Epithelial cell of proximal tubule (primary cell): ENCODE measurements at places on chromosomes 16 and 17.

- DNase-seq: no peak
These were observed 7.6 kb downstream of the MRM1 start for GRCh38 chr17:36608794-36609497.

GRCh38 chr17:50345432-50346312 lies at the start of gene XYLT2:
Gene XYLT2, plus strand, starts transcription at chr17:50346126. Its CDS starts 15 bp downstream, at chr17:50346141.
- no peak for DNase-seq

DNA sequence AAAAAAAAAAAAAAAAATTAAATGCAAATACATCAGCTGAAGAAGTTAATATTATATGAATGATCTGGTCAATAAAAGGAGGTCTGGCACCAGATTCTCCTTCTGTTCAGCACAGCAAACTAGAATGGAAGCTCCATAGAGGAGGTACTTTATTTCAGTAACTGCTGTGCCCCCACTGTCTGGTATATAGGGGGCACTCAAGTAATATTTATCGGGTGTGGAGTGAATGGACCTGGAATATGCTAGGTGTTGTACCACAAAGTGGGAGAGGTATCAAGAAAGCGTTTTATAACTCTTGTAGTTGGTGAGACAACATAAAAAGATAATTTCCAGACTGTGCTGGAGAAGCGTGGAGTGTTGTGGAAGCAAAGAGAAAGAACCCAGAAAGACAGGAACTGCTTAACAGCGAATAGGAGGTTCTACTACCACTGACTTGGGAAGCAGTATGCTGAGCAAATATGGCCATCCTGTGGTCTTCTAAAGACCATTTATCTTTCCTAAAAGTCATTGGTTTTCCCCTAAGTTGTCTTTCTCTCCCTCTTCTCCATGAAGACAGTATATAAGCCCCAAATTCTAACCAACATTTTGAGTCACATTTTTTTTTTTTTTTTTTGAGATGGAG lies 12.2 kb upstream of the PRKCA start:
- DNase-seq: no peak

DNA sequence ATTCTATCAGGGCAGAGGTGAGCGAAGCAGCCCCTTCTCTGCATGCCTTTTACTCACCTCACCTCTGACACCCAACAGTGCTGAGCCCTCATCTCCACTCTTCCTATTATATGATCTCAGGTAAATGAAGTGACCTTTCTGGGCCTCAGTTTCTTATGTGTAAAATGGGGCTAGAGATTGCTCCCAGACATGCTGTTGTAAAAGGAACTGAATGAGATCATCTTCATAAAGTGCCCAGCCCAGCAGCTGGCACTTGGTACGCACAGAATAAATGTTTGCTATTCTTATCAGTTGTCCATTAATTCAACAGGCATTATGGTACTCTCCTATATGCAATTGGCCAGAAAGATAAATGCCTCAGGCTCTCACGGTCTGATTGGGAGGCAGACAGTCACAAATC lies 4.5 kb upstream of the GALK1 start:
- DNase-seq: no peak

GRCh38 chr17:27895940-27896535 lies 2.9 kb upstream of the LYRM9 start:
- DNase-seq: no peak

- DNase-seq: no peak
These were observed 641.3 kb downstream of the KCNJ2 start for GRCh38 chr17:70810609-70811008.

- no peak for DNase-seq
These were observed 802 bp upstream of the TOB1 start for GRCh38 chr17:50866950-50867362.

GRCh38 chr17:42997390-42997983 lies 732 bp upstream of the RPL27 start:
- no peak for DNase-seq

GRCh38 chr16:81473969-81474959 lies 29.7 kb downstream of the CMIP start:
- no peak for DNase-seq

- no peak for DNase-seq
These were observed 22.3 kb downstream of the PGS1 start for GRCh38 chr17:78400581-78401240.

GRCh38 chr17:81870131-81870980 lies 781 bp downstream of the ARHGDIA start:
- no peak for DNase-seq

GRCh38 chr17:77036841-77037381 lies 103.9 kb upstream of the SEC14L1 start:
- no peak for DNase-seq

- DNase-seq: no peak
These were observed 22.4 kb downstream of the NXPH3 start for GRCh38 chr17:49597928-49598655.

DNA sequence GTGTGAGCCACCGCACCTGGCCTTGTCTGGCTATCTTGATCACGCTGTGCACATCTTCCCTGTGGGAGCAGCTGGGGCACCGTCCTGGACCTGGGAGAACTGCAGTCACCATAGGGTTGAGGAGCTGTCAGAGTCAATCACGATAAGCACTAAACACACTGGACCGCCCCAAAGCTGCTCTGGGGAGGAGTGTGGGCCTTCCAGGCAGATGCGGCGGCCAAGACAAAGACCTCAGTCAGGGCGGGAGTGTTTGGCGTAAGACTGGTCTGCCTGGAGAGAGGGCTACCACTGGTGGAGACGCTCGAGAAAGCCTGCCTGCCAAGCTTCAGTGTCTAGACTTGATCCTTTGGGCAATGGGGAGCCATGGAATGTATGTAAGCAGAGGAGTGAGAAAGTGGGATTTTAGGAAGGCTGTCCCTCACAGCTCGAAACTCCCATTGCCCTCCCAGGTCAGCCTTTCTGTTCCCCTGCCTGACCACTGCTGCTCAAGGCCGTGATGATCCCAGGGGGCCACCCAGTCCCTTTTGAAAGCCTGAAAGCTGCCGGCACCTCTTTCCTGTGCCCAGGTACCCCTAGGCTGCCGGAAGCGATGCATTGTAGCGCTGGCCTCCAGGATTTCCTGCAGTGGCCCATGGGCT lies 29.3 kb upstream of the CIBAR2 start:
- no peak for DNase-seq

DNA sequence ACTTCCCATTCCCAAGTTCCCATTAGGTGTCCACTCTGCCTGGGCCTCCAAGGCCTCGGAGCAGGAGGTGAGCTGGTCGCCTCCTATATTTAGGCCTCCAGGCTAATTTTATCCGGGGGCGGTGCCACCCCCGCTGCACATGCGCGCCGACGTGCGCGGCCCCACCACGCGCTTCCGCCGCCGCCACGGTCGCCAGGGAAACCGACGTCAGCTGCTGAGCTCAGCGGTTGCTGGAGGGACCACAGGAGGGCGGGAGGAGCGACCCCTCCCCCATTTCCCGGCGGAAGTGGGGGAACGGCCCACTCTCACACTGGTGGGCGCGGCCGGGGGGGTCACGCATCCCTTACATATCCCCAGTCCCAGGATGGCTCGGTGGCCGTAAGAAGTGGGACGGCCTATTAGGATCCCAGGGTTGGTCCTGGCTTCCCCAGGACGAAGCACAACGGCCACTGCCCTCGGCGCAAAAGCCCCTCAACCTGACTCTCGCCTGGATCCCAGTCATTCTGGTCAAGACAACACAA lies 1.0 kb downstream of the PER1 start:
- no peak for DNase-seq

GRCh38 chr17:42310787-42311215 lies 22.5 kb downstream of the STAT5A start:
- DNase-seq: no peak

DNA sequence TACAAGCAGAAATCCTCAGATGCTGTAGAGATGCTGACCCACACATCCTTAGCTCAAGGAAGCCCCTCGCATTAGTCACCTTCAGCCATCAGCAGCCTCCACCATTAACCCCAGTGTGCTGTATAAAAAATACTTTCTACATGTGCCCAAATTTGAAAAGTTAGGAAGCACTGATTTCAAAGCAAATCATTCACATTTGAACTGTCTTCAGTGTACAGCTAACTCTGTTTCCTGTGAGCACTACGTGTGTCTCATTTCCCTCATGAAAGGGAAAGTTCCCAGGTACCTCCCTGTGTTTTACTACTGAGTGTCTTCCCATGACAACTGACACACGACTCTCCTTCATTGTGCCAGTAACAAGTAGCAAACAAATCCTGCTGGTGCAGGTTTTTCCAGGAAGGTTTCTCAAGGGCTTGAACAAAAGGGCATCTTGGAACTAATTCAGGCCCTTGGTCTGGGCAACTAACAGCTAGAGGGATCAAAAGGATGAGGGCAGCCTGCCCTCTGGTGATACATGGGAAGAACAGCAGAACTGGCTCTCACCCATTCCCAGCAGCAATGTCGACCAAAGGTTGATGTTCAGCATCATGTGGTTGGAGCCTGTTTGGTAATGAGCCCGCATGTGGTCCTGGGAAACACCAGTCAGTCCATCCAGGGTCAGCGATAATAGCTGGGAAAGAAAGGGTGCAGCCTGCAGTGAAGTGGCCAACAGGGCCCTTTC lies 4.0 kb downstream of the SLC35B1 start:
- peak; percentile 46 for DNase-seq

GRCh38 chr17:70476368-70476767 lies 307.0 kb downstream of the KCNJ2 start:
- DNase-seq: no peak

DNA sequence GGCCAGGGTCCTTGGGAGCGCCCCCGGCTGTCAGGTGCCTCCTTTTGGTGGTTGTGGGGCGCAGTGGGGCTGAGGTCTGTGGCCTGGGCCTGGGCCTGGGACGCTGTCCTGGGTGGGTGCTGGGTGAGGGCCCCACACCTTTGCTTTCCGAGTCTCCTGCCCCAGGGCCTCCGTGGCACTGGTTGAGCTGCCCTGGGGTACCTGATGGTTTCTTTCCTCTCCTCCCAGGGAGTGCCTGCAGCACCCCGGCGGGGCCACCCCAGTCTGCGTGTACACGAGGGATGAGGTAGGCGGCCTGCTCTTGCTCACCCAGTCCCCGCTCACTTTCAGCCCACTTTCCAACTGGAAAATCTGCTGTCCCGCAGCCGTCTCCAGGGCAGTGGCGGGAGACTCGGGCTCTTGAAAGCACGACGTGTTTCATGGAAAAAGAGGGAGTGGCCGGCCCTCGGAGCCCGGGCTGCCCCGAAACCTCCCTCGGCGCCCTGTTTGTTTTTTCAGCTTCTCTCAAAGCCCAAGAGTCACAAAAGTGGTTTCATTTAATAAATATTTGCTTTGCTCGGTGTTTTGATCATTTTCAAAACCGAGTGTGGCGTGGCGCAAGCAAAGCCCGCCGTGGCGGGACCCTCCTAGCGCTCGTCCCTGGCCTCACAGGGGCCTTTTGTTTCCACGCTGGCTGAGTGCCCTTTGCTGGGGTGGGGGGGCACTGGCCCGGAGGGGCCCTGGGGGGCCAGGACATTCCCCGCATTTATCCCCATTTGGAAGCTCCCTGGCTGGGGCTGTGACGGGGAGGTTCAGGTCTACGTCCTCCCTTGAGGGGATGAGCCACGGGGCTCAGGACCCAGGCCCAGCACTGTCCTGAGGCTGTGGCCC lies 17.4 kb downstream of the ASPSCR1 start:
- DNase-seq: no peak

DNA sequence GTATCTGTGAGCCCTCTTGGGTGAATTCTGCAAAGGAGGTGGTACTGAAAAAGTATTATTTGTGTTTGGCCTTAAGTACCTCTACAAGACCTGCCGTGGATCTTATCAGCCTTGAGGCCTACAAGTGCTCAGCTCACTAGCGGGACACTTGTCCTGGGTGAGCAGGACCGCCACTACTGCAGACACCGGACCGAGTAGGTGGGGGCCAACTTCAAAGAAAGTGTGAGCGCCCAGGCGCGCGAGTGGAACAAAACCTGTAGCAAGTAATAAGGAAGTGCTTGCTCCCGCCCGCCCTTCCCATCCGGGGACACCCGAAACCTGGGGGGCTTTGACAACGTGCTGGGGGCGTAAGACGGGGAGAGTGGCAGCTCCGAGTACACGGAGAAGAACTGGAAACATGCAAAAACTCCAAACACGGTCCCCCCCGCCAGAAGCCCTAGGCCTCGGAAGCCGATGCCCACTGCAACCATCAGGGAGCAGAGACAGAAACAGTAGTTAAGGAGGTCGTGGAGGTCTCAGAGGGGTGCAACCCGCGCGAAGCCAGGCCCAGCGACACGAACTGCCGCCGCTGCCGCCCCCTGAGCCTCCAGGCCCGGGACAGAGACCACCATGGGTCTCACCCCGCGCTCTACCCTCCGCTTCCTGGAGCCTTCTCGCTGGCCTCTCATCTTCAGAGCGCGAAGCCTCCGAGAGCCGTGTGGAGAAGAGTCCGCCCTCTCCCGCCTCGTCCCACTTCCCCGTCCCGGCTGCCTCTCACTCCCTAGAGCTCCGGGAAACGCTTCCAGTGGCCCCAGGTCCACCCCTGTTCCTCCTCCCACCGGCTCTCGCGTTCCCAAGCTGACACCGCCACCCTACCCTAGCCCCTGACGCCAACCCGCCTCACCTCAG lies 537 bp downstream of the CNOT1 start:
- no peak for DNase-seq

- no peak for DNase-seq
These were observed 8.2 kb downstream of the GALNS start for GRCh38 chr16:88848557-88848956.

- DNase-seq: no peak
These were observed 113.0 kb downstream of the STXBP4 start for GRCh38 chr17:55081559-55081958.

DNA sequence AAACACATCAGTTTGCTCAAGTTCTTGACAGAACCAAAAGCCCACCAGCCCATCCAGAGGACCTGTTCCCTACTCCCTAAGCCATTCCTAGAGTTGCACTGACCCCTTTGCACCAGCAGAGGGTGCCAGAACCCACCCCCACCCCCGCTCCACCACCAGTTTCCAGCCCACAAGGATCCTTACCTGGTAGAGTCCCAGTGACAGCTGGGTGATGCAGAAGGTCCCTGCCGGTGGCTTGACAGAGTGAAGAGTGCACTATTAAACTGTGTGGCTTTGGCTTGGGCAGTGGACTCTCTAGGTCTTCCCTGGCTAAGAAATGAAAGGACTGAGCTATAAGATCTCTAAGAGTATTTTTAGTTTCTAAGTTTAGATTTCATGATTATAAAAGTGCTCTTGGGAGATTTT lies 73.3 kb upstream of the MTMR4 start:
- no peak for DNase-seq

GRCh38 chr17:4940555-4941318 lies 669 bp downstream of the RNF167 start:
- DNase-seq: no peak

GRCh38 chr16:67383284-67383683 lies 10.0 kb downstream of the TPPP3 start:
- DNase-seq: no peak

- peak; percentile 49 for DNase-seq
These were observed 26.5 kb upstream of the PPM1D start for GRCh38 chr17:60573236-60574051.

- no peak for DNase-seq
These were observed 11.2 kb downstream of the DOC2B start for GRCh38 chr17:170130-170670.

- DNase-seq: no peak
These were observed 3.9 kb downstream of the TRPV3 start for GRCh38 chr17:3553419-3554401.
